CD14-positive monocyte (primary cell): ENCODE measurements at places on chromosomes 1 and 21.

DNA sequence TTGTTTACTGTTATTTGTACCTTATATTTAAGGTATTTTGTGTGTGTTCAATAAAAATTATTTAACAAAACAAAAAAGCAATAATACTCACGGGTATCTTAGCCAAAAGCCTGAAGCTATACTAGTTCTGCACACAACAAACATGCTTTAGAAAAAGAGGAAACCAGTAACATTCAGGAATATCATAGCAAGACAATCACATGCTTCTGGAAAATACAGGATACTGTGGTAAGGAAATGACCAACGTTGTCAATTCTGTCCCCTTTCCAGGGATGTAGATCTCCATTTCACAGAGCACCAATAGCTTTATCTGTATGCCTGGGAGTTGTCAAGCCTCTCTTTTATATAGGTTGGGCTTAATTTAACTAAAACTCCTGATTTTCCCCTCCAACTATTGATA is 288.4 kb downstream of the SMYD3 start:
- DNase-seq = no peak

DNA sequence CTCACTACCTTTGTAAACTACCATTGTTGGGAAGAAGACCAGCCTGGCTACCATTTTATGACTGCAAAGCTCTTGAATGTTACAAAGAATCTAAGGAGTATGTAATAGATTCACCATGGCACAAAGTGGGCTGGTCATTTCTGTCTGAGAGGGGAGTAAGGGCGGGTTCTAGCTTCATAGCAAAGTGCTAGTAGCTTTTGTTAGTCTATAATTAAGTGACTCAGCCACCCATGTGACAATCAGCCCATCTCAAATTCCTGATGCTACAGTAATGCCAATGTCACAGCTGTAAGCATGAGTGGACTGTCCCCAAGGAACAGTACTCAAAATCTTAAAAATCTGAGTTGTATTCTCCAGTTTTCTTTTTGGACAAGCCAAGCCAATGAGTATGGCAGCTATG is 15.4 kb upstream of the OTUD3 start:
- DNase-seq = no peak

DNA sequence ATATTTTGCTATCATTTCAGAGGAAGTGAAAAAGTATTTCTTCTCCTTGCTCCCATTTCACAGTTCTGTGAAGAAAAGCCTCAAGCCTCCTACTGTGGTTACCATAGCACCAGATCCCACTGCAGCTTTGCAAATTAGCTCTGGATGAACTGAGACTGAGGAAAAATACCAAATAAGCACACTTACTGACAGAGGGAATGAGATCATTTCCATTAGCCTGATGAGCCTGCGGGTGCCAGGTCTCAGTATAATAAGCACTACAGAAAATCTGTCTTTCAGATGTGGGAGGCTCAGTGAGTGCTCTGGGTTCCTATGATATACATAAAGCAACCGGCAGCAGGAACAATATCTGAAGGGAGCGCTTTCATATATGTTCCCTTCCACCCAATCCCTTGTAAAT is 21.4 kb downstream of the XKR8 start:
- no peak for DNase-seq

- no peak for DNase-seq
These were observed 12.2 kb downstream of the OLFML2B start for GRCh38 chr1:162011337-162012012.

DNA sequence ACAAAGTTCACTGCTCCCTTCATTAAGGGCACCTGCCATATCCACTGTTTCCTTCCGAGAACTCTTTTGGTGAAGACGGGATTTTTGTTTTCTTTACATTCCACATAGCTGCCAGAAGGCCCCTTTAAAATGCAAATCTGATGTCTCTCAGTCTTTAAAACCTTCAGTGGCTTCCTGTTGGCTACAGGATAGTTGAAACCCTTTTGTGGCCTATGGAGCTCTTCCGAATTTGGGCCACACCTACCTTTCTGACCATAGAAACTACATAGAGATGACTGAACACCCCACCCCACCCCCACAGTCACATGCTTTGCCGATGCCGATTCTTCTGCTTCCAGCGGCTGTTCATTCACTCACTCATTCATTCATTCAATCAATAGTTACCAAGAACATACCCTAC is 502.6 kb downstream of the KIF26B start:
- DNase-seq = no peak

DNA sequence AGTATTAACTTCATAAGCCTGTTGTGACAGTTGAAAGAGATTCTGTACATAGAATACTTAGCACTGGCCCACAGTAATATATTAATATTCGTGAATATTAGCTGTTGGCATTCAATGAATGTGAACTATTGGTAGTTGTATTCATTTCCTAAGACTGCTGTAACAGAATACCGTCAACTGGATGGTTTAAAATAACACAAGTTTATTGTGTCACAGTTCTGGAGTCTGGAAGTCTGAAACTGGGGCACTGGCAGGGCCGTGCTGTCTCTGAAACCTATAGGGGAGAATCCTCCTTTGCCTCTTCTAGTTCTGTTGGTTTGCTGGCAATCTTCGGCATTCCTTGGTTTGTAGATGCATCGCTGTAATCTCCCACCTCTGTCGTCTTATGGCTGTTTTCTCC is 47.5 kb downstream of the OLFML3 start:
- DNase-seq = no peak

DNA sequence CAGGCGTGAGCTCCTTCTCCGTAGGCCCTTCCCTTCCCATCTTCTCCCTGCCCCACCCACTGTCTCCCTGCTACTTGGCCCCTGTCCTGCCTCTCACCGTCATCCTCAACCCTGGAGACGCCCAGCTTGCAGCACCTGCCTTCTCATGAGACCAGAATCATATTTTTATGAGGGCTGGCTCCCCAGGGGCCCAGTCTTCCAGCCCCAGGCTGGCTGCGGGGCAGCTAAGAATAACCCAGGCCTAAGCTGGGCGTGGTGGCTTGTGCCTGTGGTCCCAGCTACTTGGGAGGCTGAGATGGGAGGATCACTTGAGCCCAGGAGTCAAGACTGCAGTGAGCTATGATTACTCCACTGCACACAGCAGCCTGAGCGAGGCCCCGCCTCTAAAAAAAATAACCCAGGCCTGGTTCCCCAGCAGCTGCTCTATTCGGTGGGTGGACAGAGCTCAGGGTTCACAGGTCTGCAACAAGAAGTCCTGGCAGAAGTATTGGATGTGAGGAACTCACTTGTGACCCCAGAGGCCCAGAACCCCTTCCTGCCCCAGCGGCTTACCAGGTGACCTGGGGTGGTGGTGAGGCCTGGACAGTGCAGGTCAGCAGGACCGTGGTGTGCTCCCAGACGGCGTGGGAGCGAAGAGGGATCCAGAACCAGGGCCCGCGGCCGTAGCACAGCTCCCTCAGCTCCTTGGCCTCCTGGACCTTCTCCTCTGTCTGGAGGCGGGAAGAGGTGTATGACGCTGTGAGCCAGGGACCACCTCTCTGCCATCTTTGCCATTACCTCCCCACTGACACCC is 6.4 kb downstream of the MYOM3 start:
- DNase-seq = no peak
